ENCODE measurements at places on chromosomes 2 and 18. TPM values are rescaled to one million over a fixed set of nuclear protein-coding genes. Genes with fewer than 3 reads are reported as not detected.

The LIMS2 gene
- total RNA-seq: 1.4 TPM

The CPS1 gene
- 21.2 TPM for total RNA-seq

The ATF2 gene
- total RNA-seq: 44.6 TPM

The NEU2 gene
- not detected for total RNA-seq

The ALLC gene
- not detected for total RNA-seq

The LYPD6 gene
- 4.4 TPM for total RNA-seq

The KCNS3 gene
- total RNA-seq: 9.6 TPM

The GAREM2 gene
- total RNA-seq: 0.22 TPM

The CYBRD1 gene
- 192 TPM for total RNA-seq
